Stimulated activated CD4-positive, alpha-beta T cell treated with anti-CD3 and anti-CD28 coated beads, Interleukin-2, amount 100 ng/mL, for 24 hours (primary cell): ENCODE measurements at places on chromosomes 7 and 10.

DNA sequence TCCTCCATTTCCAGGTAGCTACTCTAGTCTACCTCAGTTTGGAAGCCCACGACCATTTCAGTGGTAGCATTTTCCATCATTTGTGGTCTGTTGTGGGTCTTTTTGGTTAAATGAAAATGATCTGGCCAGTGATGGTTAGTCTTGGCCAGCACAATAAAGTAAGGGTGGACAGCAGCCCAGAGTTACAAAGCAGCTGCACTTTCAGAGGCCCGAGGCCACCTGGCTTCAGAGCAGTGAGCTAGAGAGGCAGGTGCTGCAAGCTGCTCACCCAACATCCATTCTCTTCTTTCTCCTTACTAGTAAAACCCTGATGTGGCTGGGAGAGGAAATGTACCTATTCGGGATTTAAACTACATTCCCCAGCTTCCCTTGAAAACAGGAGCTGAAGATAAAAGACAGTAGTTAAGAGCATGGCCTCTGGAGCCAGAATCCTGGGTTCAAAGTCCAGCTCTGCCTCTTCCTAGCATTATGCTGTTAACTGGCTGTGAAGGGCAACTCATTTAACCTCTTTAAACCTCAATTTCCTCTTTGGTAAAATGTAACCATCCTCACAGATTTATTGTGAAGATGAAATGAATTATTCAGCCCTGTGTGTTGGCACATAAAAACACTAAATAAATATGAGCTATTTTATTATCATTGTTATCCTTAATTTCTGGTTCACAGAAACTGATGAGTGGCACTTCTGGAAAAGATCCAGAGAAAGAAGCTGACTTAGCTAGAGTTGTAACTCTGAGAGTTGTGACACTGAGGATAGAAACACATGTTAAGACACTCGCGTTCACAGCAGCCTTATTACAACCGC lies 517.4 kb downstream of the PARD3 start:
- DNase-seq, result no peak

- peak; percentile 63 for DNase-seq
Observed at GRCh38 chr7:64876792-64877713, 26.0 kb upstream of the ZNF273 start.

GRCh38 chr7:70212281-70212680 lies 614.0 kb downstream of the AUTS2 start:
- DNase-seq, result no peak

- DNase-seq, result no peak
Observed at GRCh38 chr10:11159543-11160215, 142.0 kb downstream of the CELF2 start.
